ENCODE measurements at places on chromosomes 7 and 10. TPM values are rescaled to one million over a fixed set of nuclear protein-coding genes. Genes with fewer than 3 reads are reported as not detected.

Gene CLDN3
- 0.21 TPM for polyA plus RNA-seq

DNA sequence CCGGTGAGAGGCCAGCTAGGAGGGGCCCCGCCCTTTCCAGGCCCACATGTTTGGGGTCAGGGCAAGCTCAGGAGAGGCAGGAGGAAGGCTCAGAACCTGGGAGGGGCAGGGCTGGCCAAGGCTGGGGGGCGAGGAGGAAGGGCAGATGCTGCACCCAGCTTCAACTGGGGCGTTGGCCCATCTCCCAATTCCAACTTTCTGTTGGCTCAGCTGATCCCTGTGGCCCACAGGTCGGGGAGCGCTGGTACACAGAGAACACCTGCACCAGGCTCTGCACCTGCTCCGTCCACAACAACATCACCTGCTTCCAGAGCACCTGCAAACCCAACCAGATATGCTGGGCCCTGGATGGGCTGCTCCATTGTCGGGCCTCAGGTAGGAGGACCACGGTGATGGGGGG lies 40.1 kb downstream of the ZAN start:
- no peak overlapping the region for H3K4me3 ChIP-seq
- H3K36me3 ChIP-seq, result no peaks in the 10 kb centered on the region
- H3K27me3 ChIP-seq, result peaks cover 9% of the 10 kb centered on the region
- H3K4me1 ChIP-seq, result no peaks in the 10 kb centered on the region
- no peak for DNase-seq

- no peaks in the 10 kb centered on the region for H3K36me3 ChIP-seq
- H3K4me3 ChIP-seq, result no peak overlapping the region
- no peak overlapping the region for H3K27ac ChIP-seq
- no peaks in the 10 kb centered on the region for H3K4me1 ChIP-seq
- no peaks in the 10 kb centered on the region for H3K27me3 ChIP-seq
Observed at GRCh38 chr10:33537066-33537465, 202.6 kb upstream of the NRP1 start.

- peaks cover 35% of the 10 kb centered on the region for H3K4me1 ChIP-seq
- no peak for DNase-seq
- no peaks in the 10 kb centered on the region for H3K36me3 ChIP-seq
- no peak overlapping the region for H3K27ac ChIP-seq
- H3K27me3 ChIP-seq, result peaks cover 86% of the 10 kb centered on the region
- H3K4me3 ChIP-seq, result no peak overlapping the region
Observed at GRCh38 chr10:117533507-117534281, 8.9 kb upstream of the EMX2 start.

Gene GBX1
- 0.59 TPM for polyA plus RNA-seq

GRCh38 chr10:64286533-64286932 lies 765.3 kb downstream of the REEP3 start:
- no peak overlapping the region for H3K27ac ChIP-seq
- DNase-seq, result no peak
- no peaks in the 10 kb centered on the region for H3K4me1 ChIP-seq
- H3K36me3 ChIP-seq, result no peaks in the 10 kb centered on the region
- no peak overlapping the region for H3K4me3 ChIP-seq

DNA sequence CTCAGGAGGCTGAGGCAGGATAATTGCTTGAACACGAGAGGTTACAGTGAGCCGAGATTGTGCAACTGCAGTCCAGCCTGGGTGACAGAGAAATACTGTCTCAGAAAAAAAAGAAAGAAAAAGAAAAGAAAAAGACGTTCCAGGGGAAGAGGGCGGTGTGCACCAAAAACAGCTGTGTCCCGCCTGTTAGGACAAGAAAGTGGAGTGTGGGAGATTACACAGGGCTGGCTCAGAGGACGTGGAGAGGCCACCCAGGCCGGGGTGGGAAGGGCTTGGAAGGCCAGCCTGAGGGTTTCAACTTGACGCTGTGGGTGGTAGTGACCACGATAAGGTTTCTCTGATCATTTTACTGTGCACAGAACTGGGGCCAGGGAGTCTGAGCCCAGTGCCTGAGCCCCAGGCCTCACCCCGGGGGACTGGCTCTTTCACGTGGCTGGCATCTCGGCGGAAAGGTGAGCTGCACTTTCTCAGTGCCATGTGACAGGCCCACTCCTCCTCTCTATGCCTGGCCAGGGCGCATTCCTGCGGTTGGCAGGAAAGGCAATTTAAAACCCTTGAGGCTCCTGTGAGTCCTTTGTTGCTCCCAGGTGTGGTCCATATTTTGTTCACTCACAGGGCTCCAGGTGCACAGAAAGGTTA lies 13.9 kb downstream of the RHBDD2 start:
- no peaks in the 10 kb centered on the region for H3K27me3 ChIP-seq
- DNase-seq, result peak; percentile 87
- no peak overlapping the region for H3K27ac ChIP-seq
- H3K4me3 ChIP-seq, result no peak overlapping the region
- peaks cover 9% of the 10 kb centered on the region for H3K36me3 ChIP-seq
- H3K4me1 ChIP-seq, result peaks cover 14% of the 10 kb centered on the region

DNA sequence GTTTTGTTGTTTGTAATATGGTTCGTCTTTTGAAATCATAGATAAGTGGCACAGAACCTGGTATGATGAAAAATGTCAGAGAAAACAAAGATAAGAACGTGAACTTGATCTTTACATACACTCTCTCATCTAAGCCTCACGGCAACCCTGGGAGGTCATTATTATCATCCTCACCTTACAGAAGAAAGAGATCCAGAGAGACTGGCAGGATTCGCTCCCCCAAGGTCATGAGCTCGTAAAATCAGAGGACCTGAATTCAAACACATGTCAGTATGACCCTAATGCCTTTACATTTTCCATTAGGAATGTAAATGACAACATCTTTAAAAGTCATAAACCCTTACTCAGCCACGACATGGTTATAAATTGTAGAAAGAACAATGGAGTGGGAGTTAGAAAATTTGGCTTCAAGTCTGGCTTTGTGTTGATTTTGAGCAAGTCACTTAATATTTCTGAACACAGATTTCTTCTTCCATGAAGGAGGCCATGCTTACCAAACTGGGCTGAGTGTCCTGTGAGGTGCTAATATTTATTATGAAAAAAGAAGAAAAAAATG lies 35.9 kb downstream of the HIPK2 start:
- H3K4me3 ChIP-seq, result no peak overlapping the region
- H3K27me3 ChIP-seq, result no peaks in the 10 kb centered on the region
- H3K4me1 ChIP-seq, result peaks cover 31% of the 10 kb centered on the region
- no peak for DNase-seq

Gene CYP26C1
- polyA plus RNA-seq, result not detected

Gene HSPA12A
- polyA plus RNA-seq, result 5.8 TPM

- no peaks in the 10 kb centered on the region for H3K36me3 ChIP-seq
- no peaks in the 10 kb centered on the region for H3K4me1 ChIP-seq
- DNase-seq, result no peak
- no peak overlapping the region for H3K27ac ChIP-seq
- H3K27me3 ChIP-seq, result no peaks in the 10 kb centered on the region
Observed at GRCh38 chr7:81297317-81297716, 378.5 kb upstream of the SEMA3C start.

Measured in muscle of leg (tissue), 16 donors.